ENCODE measurements at places on chromosomes 2 and 18. TPM values are rescaled to one million over a fixed set of nuclear protein-coding genes. Genes with fewer than 3 reads are reported as not detected.
A peak's percentile ranks its signal among the peaks of the same experiment; 100 is the strongest.

- H3K27me3 ChIP-seq = no peaks in the 10 kb centered on the region
- no peak for DNase-seq
- H3K27ac ChIP-seq = no peak overlapping the region
- no peak overlapping the region for H3K4me3 ChIP-seq
- H3K36me3 ChIP-seq = no peaks in the 10 kb centered on the region
- no peaks in the 10 kb centered on the region for H3K4me1 ChIP-seq
Observed at GRCh38 chr2:31765078-31765945, 184.6 kb upstream of the SRD5A2 start.

- H3K4me1 ChIP-seq = no peaks in the 10 kb centered on the region
- H3K27me3 ChIP-seq = no peaks in the 10 kb centered on the region
- H3K27ac ChIP-seq = no peak overlapping the region
- peaks cover 37% of the 10 kb centered on the region for H3K36me3 ChIP-seq
- H3K4me3 ChIP-seq = no peak overlapping the region
- no peak for DNase-seq
Observed at GRCh38 chr2:15359716-15360531, 201.2 kb downstream of the NBAS start.

SERPINB4 gene
- not detected for total RNA-seq

GRCh38 chr2:69950241-69950640, 11.2 kb downstream of the ASPRV1 start:
- H3K4me1 ChIP-seq = peaks cover 19% of the 10 kb centered on the region
- no peaks in the 10 kb centered on the region for H3K36me3 ChIP-seq
- peaks cover 10% of the 10 kb centered on the region for H3K27me3 ChIP-seq
- DNase-seq = no peak
- no peak overlapping the region for H3K4me3 ChIP-seq

LDLRAD4 gene
- 8.7 TPM for total RNA-seq

DNA sequence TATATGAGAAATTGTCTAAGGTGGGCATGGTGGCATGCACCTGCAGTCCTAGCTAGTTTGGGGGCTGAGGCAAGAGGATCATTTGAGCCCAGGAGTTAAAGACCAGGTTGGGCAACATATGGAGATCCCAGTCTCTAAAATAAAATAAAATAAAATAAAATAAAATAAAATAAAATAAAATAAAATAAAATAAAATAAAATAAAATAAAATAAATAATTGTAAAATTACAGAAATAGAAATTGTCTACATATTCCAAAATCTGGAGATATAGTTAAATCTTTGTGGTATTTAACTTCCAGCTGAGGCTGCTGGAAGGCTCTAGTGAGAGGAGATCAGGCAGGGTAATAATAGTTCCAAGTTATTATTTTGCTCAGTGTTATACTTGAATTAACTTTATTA, 1432.1 kb upstream of the CDH2 start:
- no peak for DNase-seq
- H3K4me3 ChIP-seq = no peak overlapping the region
- H3K27ac ChIP-seq = no peak overlapping the region
- H3K4me1 ChIP-seq = no peaks in the 10 kb centered on the region
- H3K36me3 ChIP-seq = no peaks in the 10 kb centered on the region
- H3K27me3 ChIP-seq = no peaks in the 10 kb centered on the region

DNA sequence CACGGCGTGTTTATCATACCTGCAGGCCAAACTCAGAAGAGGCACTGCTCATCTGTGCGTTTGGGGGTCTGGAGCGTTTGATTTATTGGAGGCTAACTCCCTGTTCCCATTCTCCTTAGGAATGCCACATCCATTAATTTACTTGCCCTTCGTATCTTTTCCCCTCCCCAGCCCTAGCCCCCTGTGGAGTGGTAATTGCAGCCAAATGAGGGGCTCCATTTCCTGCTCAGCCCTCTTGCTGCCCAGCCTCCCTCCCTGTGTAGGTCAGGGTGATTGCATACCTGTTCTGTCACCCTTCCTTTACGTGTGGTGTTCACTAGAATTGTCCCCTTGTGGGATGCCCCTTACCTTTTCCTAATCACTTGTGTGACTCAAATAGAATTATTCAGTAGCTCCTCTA, 120.4 kb downstream of the MAP3K20 start:
- no peak for DNase-seq
- no peaks in the 10 kb centered on the region for H3K27me3 ChIP-seq
- no peak overlapping the region for H3K27ac ChIP-seq
- H3K4me3 ChIP-seq = no peak overlapping the region

GAL3ST2 gene
- not detected for total RNA-seq

GRCh38 chr18:27711382-27711781, 465.5 kb downstream of the CDH2 start:
- DNase-seq = no peak
- H3K4me1 ChIP-seq = no peaks in the 10 kb centered on the region
- no peak overlapping the region for H3K4me3 ChIP-seq
- H3K36me3 ChIP-seq = no peaks in the 10 kb centered on the region
- H3K27ac ChIP-seq = no peak overlapping the region
- H3K27me3 ChIP-seq = no peaks in the 10 kb centered on the region

- no peak overlapping the region for H3K27ac ChIP-seq
- no peak overlapping the region for H3K4me3 ChIP-seq
- peaks cover 24% of the 10 kb centered on the region for H3K36me3 ChIP-seq
- no peaks in the 10 kb centered on the region for H3K27me3 ChIP-seq
- DNase-seq = no peak
Observed at GRCh38 chr18:23926571-23926970, 88.0 kb upstream of the TTC39C start.

- no peaks in the 10 kb centered on the region for H3K36me3 ChIP-seq
- H3K4me3 ChIP-seq = no peak overlapping the region
- H3K27ac ChIP-seq = no peak overlapping the region
- no peaks in the 10 kb centered on the region for H3K4me1 ChIP-seq
Observed at GRCh38 chr2:103788389-103788788, 1026.6 kb downstream of the TMEM182 start.

CD207 gene
- total RNA-seq = not detected

DNA sequence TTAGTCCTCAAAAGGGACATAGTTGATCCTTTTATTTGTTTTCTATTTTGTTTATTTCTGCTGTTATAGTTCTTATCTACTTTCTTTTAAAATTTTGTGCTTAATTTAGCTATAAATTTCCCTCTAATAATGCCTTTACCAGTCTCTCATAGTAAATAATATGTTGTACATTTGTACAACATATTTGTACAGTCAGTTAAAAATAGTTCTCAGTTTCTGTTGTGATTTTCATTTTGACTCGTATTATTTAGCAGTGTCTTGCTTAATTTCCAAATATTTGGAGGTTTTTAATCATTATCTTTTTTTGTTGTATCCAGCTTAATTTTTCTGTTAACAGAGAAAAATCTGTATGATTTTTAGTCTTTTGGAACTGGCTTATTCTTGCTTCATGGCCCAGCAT, 443.6 kb upstream of the TRIB2 start:
- no peak overlapping the region for H3K27ac ChIP-seq
- no peaks in the 10 kb centered on the region for H3K27me3 ChIP-seq
- H3K4me3 ChIP-seq = no peak overlapping the region
- no peak for DNase-seq
- no peaks in the 10 kb centered on the region for H3K36me3 ChIP-seq

- H3K4me3 ChIP-seq = no peak overlapping the region
- H3K27ac ChIP-seq = peak overlapping the region; percentile 42
- peaks cover 20% of the 10 kb centered on the region for H3K4me1 ChIP-seq
- H3K27me3 ChIP-seq = no peaks in the 10 kb centered on the region
Observed at GRCh38 chr2:119218478-119219064, 5.1 kb upstream of the STEAP3 start.

MYO5B gene
- total RNA-seq = 18.7 TPM

DNA sequence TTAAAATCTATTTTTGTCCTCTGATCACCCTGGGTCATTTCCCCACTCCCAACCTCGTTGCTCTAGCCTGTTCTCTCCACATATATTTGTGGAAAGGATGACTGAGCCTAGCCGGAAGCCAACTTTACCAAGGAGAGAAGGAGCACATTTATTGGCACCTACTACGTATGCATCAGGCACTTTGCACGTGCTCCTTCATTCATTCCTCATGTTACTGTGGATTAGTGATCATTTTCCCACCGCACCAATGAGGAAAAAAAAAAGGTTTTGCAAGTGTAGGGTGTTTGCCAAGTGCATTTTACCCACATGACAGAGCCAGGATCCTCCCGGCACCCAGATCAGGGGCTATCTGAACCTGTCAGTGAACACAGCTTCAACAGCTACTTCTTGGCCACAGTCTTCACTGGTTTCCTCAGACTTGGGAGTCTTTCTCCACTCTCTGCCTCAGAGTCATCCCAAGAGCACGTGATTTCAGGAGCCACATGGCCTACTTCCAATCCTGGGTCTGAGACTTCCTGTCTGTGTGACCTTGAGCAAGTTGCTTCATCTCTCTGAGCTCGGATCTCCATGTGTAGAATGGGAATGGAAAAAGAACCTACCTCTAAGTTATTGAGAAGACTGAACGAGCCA, 1.9 kb upstream of the C1QL2 start:
- H3K36me3 ChIP-seq = no peaks in the 10 kb centered on the region
- no peak for DNase-seq
- H3K27me3 ChIP-seq = peaks cover 26% of the 10 kb centered on the region
- H3K4me3 ChIP-seq = no peak overlapping the region
- peaks cover 4% of the 10 kb centered on the region for H3K4me1 ChIP-seq

DDX18 gene
- 18.5 TPM for total RNA-seq

PSTPIP2 gene
- total RNA-seq = 2.9 TPM

- H3K27me3 ChIP-seq = no peaks in the 10 kb centered on the region
- H3K4me1 ChIP-seq = no peaks in the 10 kb centered on the region
- no peaks in the 10 kb centered on the region for H3K36me3 ChIP-seq
- H3K27ac ChIP-seq = no peak overlapping the region
Observed at GRCh38 chr2:171566057-171566456, 43.8 kb downstream of the CYBRD1 start.

DNA sequence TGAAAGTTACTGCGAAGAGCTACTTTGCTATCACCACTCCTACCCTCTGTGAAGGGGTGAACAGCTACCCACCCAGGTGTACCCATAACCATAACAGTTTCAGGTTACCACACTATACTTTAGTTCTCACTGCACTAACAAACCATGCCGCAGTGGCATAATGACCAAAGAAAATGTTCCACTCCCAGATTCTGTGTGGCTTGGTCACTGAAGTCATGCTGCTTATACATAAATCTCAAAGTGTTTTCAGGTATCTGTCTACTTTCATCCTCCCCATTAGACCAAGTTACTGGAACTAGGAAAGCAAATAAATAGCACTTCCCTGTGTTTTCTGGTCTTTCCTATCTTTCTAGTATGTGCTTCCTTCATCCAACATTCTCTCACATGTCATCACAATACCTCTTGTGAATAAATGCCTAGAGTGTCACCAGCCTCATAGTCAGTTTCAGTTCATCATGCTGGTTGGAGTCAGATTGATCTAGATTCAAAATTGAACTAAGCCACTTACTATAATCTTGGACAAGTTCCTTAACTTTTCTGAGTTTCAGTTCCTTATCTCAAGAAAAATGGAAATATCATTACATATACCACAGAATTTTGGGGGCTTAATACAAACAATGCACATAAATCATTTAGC, 293.6 kb downstream of the FSIP2 start:
- DNase-seq = no peak
- H3K27ac ChIP-seq = no peak overlapping the region
- H3K4me1 ChIP-seq = no peaks in the 10 kb centered on the region
- H3K27me3 ChIP-seq = no peaks in the 10 kb centered on the region

PPP1R1C gene
- total RNA-seq = 4.0 TPM

DNA sequence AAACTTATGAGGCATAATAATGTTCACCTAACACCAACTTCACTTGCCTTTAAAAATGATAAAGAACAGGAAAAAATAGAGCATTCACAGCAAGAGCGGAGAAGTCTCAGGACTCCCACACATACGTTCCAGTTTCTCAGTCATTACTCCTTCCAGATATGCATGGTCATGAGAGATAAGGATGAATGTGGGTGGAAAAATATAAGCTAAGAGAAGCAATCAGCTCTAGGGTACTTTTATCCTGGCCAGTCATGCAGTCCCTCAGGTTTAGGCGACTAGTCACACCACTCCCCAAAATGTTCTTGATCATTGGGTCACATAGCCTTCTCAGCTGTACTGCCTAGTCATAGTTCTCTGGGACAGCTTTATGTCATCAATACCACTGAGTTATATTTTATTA, 29.2 kb upstream of the CCDC178 start:
- H3K27ac ChIP-seq = no peak overlapping the region
- H3K4me1 ChIP-seq = no peaks in the 10 kb centered on the region
- no peak overlapping the region for H3K4me3 ChIP-seq
- DNase-seq = no peak
- no peaks in the 10 kb centered on the region for H3K27me3 ChIP-seq

- H3K4me3 ChIP-seq = peak overlapping the region; percentile 43
- DNase-seq = peak; percentile 76
Observed at GRCh38 chr2:176096986-176097819, 2.4 kb upstream of the HOXD12 start.

GRCh38 chr2:7052404-7052803, 135.2 kb downstream of the RNF144A start:
- H3K4me1 ChIP-seq = no peaks in the 10 kb centered on the region
- no peaks in the 10 kb centered on the region for H3K36me3 ChIP-seq
- H3K4me3 ChIP-seq = no peak overlapping the region

DNA sequence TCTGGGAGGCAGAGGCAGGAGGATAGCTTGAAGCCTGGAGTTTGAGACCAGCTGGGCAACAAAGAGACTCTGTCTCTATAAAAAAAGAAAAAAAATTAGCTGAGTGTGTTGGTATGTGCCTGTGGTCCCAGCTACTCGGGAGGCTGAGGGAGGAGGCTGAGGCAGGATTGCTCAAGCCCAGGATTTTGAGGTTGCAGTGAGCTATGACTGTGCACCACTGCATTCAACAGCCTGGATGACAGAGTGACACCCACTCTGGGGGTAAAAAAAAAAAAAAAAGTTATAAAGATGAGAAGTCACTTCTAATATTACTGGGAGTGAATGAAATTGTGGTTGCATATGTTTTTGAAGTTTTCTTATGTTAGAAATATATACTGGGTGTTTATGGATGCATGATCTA, 71.6 kb downstream of the C2orf74 start:
- H3K27ac ChIP-seq = no peak overlapping the region
- no peaks in the 10 kb centered on the region for H3K4me1 ChIP-seq
- peaks cover 76% of the 10 kb centered on the region for H3K36me3 ChIP-seq
- no peak for DNase-seq

DNA sequence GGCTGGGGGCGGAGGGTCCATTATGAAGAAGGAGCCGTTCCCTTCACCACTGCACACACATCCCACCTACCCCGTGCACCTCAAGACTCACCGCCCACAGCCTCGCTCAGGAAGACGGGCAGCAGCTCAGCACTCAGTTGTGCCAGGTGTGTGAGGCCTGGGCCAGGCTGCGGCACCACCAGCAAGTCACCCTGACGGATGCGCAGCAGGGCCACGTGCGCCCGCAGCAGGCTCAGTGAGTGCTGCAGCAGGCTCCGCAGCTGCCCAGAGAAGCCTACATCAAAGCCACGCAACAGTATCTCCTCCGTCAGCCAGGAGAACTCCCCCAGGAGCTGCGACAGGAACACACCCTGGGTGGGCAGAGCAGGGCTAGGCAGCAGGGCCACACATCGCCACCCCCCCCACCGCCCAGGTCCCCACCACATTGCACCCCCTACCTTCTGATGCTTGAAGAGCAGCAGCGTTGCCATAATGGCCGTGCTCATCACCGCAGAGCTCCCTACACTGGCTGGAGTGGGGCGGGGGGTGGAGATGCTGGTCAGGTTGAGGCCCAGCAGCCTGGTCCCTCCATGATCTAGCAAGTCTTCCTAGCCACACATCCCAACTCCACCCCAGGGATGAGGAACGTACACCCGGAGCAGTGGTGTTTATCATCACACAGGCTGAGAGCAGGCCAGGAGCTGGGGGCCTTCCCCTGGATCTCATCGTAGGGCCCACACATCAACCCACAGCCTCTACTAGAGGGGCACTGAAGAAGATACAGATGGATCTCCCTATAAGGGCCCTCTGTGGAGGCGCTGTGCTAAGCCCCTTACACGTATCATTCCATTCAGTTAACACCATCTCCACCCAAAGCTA, 10.2 kb downstream of the GPAT2 start:
- no peaks in the 10 kb centered on the region for H3K36me3 ChIP-seq
- no peak overlapping the region for H3K27ac ChIP-seq
- H3K4me3 ChIP-seq = no peak overlapping the region
- DNase-seq = no peak
- H3K27me3 ChIP-seq = no peaks in the 10 kb centered on the region
- H3K4me1 ChIP-seq = no peaks in the 10 kb centered on the region

Measured in stomach (tissue), 19 donors.